ENCODE measurements at places on chromosomes 7 and 10.

DNA sequence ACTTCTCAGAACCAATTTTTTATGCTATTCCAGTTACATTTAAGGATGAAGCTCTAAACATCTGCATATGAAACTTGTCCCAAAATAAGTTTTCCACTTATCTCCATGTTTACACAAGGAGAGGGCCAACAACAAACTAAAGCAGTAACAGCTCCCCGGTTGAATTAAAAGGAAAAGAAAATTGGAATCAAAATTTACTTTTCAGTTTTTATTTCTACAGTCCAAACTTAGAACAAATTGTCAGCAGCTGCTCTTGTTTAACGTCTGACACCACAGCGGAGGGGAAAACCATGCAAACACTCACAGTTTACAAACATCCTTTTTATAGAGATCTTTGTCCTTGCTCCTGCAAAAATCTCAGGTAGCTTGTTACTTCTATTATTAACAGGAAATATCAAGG is 101.3 kb downstream of the COL28A1 start:
- DNase-seq = no peak

- no peak for DNase-seq
Observed at GRCh38 chr10:49642311-49642710, 28.5 kb downstream of the CHAT start.

GRCh38 chr7:70615066-70615606 is 516.8 kb upstream of the GALNT17 start:
- no peak for DNase-seq

DNA sequence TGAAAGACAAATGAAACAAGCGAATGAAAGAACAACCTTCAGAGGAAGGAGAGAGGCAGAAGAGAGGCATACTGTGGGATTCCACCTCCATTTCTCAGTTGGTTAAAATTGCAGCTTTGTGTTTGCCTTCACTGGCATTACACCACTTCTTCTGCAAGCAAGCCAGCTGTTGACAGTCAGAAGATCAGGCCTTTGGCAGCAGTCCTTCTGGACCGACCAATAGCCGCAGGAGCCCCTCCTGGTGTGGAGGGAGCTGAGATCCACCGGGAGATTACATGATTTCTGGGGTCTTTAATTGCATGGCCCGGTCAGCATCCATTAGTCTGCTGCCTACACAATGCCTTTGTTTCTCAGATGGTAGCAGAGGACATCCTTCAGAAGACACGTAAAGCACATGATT is 206.7 kb downstream of the ADAM12 start:
- no peak for DNase-seq

GRCh38 chr7:74006451-74007241 is 21.3 kb upstream of the ELN start:
- DNase-seq = no peak

DNA sequence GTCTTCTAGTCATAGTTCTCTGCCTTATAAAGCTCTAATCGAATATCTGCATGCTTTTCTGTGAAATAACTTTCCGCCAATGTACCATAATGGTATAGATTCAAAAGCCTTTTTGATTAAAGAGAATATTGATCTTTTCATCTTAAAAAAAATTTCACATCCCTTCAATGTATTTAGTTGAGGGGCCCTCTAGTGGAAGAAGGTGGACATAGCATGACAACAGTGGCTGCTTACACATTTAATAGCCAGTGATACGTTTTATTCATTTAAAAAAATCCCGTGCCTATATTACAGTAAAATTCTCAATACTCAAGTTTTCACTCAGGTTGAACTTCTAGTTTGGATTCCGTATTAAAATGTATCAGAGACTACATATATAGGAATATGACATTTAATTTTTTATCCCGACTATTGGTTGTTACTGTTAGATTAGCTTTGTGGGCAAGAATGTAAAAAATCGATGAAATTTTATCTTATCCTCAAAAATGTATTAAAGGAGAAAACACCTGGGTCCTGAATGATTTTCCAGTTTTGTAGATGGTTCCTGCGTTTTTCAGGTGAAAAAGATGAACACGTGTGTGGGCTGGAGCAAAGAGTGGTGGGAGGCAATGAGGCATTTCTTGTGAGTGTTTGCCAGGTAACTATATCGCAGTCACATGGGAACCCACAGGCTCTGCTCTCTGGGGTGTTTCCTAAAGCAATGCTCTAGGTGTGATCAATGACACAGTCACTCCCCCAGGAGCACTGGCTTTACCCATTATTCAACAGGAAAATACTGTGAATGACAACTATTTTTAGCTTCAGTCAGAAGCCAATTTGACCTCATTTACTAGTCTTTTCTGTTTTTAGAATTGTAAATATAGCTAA is 24.1 kb upstream of the PNLIP start:
- DNase-seq = no peak

- DNase-seq = no peak
Observed at GRCh38 chr10:74275755-74276290, 124.8 kb downstream of the ADK start.

DNA sequence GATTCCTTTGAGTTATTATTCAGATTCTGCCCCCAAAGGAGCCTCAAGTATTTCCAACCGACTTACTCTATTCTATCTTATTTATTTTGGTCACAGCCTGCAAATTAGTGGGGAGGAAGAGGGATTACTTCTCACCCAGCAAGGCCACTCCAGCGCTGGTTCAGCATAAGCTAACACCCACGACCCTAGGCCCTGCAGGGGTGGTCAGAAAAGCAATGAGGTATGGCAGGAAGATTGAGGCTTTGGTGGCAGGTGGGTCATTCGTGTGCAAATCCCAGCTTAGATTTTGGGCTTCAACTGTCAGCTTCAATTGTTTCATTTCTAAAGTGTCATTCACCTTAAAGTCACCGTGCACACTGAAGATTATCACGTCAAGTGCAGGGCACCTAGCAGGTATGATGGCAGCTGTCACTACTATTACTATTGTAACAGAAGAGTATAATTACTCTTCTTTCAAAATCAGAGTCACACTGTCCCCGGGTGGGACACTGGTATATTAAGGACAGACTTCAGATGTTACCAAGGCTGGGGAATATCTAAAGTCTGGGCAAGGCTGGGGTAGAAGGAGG is 48.8 kb upstream of the OPTN start:
- DNase-seq = no peak

DNA sequence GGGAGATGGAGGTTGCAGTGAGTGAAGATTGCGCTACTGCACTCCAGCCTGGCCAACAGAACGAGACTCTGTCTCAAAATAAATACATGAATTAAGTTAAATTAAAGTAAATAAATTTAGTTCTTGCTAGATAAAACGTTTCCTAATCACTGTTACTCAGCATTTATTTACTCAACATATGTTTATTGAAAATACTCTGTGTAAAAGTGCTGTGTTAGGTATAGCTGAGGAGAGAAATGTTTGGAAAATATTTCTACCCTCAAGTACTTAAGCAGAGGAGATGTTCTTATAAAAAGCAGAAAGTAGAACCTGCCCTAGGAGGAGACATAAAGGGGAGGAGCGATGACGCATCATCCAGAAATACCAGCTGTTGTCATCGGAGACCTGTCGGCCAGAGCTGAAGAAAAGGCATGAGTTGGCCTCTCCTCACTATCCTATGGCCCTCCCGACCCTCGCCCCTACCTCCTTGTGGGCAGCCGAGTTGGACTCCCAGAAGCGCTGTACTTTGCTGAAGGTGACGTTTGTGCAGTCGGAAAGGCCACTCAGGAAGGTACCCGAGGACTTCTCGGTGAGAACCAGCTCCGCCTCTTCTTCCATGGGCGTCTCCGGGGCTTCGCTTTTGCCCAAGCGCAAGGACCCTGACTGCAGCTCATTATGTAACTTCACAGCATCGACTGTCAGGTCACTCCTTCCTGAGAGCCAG is 1.1 kb downstream of the RRP12 start:
- no peak for DNase-seq

All from NCI-H187 treated with DMSO at 0.1 percent for 48 hours (cell line).